ENCODE measurements at places on chromosomes 2 and 18.

DNA sequence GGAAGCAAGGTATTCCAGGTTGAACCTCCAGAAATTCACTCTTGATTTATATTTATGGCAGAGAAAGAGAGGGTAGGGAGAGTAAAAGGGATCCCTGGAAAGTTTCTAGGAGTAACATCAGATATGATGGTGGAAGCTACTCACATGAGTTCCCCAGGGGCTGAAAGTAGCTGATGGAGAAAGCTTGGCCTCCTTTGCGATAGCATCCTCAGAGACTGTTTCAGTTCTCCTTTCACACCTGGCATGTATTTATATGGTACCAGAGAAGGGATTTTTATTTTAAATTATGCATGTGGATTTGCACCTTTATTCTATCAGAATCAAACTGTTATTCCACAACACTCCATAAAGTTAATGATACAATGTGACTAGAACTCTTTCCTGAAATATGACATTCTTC, 126.3 kb upstream of the OSR1 start:
- DNase-seq = no peak

GRCh38 chr2:233371641-233372040, 17.3 kb downstream of the DGKD start:
- DNase-seq = no peak

- no peak for DNase-seq
These were observed 993.1 kb downstream of the TSN start for GRCh38 chr2:122748552-122749011.

- DNase-seq = no peak
These were observed 39.6 kb downstream of the MBD2 start for GRCh38 chr18:54184836-54185235.

DNA sequence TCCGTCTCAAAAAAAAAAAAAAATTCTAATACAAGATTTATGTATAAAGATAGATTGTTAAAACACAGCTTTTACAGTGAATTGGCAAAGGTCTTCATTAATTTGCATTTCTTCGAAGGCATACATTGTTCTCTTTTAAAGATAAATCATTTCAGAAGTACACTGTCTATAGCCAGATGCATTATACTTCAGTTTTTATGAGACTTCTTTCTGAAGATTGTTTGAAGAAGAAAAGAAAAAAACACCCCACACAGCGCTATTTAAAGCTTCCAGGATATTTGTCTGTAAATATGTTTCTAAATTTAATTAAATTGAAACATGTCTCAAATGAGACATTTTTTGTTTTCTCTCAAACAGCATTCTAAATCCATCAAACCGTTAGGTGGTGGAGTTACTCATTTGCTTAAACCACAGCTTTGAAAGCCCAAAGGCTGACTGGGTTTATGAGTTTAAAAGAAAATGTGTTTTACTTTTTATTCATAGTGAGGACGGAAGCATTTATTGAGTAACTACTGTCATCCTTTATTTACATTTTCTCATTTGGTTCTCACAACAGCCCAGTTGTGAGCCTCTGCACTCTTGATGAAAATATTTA, 42.4 kb upstream of the C1GALT1C1L start:
- DNase-seq = no peak

DNA sequence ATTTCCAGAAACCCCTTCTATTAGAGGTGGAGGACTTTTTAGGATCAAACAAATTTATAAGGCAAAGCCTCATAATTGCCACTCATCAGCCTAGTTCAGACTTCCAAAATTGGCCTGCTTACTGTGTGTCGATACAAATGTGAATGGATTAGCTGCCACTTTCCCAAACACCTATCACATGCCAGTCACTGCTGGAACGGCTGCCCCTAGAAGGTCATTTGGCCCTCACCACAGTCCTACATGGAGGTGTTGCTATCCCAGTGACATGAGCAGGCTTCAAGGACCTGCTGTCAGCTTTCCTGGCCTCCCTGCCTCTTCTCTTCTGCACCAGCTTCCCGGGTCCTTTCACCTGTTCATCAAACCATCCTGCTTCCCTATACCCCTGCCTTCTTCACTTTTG, 279.2 kb upstream of the SKOR2 start:
- no peak for DNase-seq

DNA sequence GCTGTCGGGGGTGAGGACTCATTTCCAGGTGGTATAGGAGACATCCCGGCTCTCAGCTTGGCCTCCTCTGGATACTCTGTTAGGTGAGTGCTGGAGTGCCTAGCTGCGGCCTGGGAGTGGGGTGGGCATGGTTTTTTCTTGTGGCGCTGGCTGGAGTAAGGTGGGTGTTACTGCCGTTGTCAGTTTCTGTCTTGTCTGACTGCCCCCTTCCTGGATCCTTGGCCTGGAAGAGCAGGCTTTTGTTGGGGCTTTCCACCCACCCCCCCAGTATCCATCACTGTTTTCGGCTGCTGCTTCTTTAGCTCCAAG, 69.2 kb downstream of the DGKD start:
- DNase-seq = no peak

GRCh38 chr2:211503856-211504255, 947.5 kb downstream of the CPS1 start:
- no peak for DNase-seq

DNA sequence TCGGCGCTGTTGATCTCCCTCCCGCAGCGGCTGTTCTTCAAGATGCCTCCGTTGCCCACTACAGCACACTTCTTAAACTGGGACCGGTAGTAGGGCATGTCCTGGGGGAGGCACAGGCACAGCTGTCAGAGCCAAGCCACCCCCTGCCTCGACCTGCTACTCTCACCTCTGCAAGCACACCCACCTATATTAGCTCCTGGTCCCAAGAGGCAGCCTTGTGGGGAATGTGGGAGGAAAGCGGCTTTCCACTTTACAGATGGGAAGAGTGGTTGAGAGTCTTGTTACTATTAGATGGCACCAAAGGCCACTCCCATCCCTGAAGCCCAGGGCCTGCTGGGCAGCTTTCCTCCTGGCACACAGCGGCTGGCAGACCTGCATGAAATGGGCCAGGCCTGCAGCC, 29.2 kb upstream of the LOXHD1 start:
- DNase-seq = no peak

- DNase-seq = no peak
These were observed 52.6 kb downstream of the ARL4C start for GRCh38 chr2:234444242-234444730.

GRCh38 chr2:226701052-226701451, 98.6 kb downstream of the IRS1 start:
- DNase-seq = no peak

GRCh38 chr2:174353004-174353403, 18.2 kb downstream of the SP9 start:
- DNase-seq = no peak

Measured in activated naive CD8-positive, alpha-beta T cell treated with anti-CD3 and anti-CD28 coated beads, Interleukin-2, amount 50 U/mL, for 24 hours (primary cell).